ENCODE measurements at places on chromosomes 7 and 10. TPM values are rescaled to one million over a fixed set of nuclear protein-coding genes. Genes with fewer than 3 reads are reported as not detected.

The UFSP1 gene
- total RNA-seq, result 3.1 TPM

DNA sequence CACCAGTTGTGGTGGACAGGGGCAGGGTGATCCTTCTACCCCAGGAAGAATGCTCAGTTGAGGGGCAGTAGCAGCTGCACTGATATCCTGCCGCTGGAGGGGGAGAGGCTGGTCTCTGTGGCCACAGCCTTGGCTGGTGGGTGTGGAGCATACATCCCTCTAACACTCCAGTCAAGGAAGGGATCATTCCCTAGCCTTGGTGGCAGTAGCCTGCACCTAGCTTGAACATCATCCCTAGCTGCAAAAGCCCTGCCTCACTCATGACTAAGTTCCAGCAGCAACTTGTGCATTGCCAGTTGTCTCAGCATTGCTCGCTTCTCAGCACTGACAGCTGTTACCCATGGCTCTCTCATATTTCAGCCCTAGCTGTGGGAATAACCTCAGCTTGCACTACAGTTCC, 688.9 kb upstream of the POT1 start:
- H3K27me3 ChIP-seq, result no peaks in the 10 kb centered on the region
- H3K4me3 ChIP-seq, result no peak overlapping the region
- no peak overlapping the region for H3K27ac ChIP-seq
- DNase-seq, result no peak
- H3K4me1 ChIP-seq, result no peaks in the 10 kb centered on the region

DNA sequence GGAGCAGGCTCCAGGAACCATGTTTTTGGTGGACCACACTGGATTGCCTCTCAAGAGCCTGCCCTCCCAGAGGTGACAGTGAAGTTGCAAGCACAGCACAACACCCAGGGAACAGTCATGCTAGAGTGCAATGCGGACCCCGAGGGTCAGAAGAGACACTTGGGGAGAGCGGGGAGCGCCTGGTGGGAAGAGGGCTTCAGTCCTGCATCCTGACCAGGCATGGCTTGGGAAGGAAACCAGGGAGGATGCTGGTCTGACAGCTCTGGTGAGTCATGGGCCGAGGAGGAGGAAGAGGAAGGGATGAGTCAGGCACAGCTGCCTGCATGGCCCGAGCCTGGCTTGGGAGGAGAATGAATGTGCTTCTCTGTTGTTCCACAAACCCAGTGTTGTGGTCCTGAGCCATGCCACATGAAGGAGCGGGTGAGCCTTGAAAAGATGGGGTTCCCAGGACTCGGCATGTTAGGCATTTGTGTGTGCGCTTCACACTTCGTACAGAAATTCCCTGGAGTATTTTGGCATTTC, 29.5 kb upstream of the ANKRD2 start:
- peaks cover 38% of the 10 kb centered on the region for H3K4me1 ChIP-seq
- no peak overlapping the region for H3K4me3 ChIP-seq
- no peaks in the 10 kb centered on the region for H3K36me3 ChIP-seq
- no peaks in the 10 kb centered on the region for H3K27me3 ChIP-seq
- DNase-seq, result peak; percentile 76

- peaks cover 14% of the 10 kb centered on the region for H3K4me1 ChIP-seq
- H3K27ac ChIP-seq, result no peak overlapping the region
- H3K27me3 ChIP-seq, result no peaks in the 10 kb centered on the region
- DNase-seq, result peak; percentile 18
- H3K36me3 ChIP-seq, result no peaks in the 10 kb centered on the region
These were observed 867 bp downstream of the ATP6V0E2 start for GRCh38 chr7:149874644-149875028.

DNA sequence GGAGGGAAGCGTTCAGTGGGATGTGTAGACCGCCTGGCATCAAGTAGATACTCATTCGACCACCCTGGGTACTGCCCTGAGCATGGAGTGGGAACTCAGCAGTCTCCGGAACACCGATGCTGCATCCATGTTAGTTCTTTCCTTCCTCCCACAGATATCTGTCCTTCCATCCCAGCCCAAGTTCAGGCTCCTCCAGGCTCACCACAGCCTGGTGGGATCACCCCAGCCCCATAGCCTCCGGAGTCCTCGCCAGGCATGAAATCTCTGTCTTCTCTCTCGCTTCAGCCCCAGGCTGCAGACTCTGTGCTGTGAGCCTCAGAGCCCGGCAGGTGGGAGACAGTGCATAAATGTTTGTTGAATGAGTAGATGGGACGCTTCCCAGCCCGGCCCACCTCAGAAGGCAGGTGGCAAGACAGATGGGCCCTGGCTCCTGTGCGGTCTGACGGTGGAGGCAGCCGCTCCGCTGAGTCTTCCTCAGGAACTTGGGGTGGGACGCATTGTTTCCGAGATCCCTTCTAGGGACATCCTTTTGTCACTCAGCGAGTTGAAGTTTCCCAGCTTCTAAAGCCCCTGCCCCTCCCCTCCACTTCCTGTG, 42.9 kb downstream of the ELFN1 start:
- no peak overlapping the region for H3K4me3 ChIP-seq
- H3K4me1 ChIP-seq, result no peaks in the 10 kb centered on the region
- peaks cover 18% of the 10 kb centered on the region for H3K27me3 ChIP-seq
- H3K36me3 ChIP-seq, result no peaks in the 10 kb centered on the region
- no peak overlapping the region for H3K27ac ChIP-seq

DNA sequence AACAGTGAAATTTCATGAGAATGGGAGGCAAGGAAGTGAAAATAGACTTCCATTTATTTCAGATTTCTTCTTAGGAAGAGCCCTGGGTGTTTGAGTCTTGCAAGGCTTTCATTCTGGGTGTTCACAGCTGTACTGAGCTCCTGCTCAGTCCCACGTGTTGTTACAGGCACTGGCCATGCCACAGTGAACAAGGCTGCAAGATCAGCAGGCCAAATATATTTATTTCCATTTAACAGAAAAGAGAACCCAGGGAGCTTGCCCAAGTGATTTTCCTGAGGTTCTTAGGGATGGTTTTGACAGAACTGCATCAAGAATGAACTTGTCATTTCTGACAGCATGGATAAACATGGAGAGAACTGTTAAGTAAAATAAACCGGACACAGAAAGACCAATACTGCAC, 54.5 kb upstream of the CD36 start:
- peaks cover 8% of the 10 kb centered on the region for H3K4me1 ChIP-seq
- no peak overlapping the region for H3K27ac ChIP-seq
- H3K4me3 ChIP-seq, result no peak overlapping the region
- no peak for DNase-seq
- no peaks in the 10 kb centered on the region for H3K36me3 ChIP-seq

DNA sequence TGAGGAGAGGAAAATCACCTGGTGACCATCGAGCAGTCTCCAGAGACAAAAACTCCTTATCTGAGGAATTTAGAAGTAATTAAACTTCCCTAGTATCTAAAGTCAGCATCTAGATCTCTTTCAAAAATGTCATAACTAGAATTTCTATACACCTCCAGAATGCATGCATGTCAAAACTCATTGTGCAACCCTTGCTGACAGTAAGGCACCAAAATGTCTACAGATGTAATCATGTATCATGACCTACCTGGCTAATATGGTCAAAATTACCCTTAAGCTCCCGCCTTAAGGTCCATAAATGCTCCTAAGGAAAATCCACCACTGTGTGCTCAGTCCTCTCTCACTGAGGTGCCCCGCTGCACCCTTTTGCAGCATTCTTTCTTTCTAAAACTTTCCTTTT, 16.4 kb upstream of the LGI1 start:
- no peak overlapping the region for H3K27ac ChIP-seq
- no peak for DNase-seq
- H3K27me3 ChIP-seq, result no peaks in the 10 kb centered on the region

Data from upper lobe of right lung (tissue), 1 donor.